Activated CD8-positive, alpha-beta memory T cell treated with anti-CD3 and anti-CD28 coated beads for 1 hour (primary cell): ENCODE measurements at places on chromosomes 4 and X.

DNA sequence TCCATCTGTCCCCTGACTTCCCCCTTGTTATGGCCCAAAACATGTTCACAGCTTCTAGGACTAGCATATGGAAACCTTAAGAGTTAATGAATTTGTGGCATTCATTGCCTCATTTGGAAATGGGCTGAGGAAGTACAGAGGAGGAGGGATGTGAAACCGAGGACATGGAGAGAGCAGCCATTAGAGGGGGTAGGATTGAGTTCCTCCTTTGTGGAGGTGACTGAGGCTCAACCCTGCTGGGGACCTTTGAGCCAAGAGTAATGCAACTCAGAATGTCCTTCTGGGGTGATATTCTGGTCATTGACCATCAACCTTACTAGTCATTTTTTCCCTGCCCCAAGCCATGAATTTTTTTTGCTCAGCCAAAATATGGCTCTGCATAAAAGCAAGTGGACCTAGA is 109.4 kb downstream of the ZNF518B start:
- no peak for DNase-seq

DNA sequence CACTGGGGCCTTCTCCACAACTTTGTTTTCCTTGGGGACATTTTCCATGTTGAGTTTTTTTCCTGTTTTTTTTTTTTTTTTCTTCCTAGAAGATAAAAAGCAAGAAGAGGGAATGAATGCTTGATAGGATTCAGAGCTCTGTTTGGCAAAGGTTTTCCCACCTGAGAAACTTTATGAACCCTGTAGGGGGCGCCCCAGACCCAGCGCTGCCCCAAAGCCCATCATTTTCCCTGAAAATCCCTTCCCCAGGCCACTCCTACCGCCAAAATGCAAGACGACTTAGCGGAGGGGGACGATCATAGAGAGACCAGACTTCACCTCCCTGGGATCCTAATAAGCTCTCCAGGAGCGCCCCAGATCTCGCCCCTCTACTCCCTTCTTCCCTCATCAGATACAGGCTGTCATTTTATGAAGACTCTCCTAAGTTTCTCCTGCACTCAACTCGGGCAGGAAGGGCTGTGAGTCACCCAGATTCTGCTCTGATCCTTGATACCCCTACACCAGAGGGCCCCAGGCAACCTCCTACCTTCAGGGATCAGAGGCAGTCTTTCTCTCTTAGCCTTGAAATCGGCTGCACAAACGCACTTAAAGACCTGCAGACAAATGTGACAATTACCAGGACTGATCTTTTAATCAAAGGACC is 1.4 kb downstream of the BEX5 start:
- no peak for DNase-seq

- DNase-seq: no peak
Observed at GRCh38 chr4:10747186-10747585, 62.6 kb upstream of the CLNK start.

DNA sequence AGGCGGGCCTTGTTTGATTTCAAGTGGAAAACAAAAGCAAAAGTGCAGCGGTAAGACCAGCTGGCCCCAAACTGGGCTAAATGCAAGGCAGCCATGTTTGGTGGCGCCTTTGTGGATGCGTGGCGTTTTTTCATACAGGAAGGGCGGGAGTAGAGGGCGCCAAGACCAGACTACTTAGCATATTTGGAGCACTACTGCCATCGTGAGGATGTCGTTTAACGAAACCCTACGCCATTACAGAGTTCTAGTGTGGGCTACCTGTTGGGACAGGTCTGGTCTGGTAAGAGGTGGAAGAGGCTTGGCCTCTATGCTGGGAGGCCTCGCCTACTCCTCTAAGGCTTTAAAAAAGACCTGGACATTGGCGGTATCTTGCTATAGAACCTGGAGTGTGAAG is 230.7 kb upstream of the STK26 start:
- no peak for DNase-seq

DNA sequence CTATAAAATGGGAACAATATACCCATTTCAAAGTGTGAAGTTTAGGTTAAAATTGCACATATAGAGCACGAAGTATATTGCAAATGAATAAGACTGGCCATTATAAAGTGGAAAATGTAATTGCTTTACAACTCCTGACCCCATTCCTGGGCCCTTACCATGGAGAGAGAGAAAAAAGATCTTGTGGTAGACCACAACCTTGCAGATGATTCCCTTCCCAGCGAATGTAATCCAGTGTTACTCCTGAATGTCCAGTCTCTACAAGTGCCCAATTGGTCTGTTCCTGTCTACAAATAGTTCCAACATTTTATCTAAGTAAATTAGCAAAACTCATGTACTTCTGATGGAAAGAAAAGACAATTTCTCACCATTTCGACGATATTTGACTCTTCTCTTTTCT is 184.1 kb upstream of the LNX1 start:
- no peak for DNase-seq

DNA sequence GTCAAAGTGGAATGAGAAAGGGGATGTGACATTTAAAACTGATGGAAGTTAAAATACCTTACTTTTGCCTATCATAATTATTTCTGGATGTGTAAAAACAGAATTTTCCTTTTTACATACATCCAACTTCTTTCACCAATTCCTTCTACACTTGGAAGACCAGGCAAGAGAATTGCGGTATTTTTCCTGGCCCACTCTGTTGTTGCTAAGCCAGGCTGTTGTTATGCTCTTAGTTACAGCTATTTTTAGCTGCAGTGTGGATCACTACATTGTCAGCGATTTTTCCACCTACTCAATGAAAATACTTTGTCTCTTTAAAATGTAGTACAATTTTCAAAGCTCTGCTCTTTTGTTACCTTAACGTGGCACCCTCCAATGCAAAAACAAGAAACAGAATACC is 43.4 kb downstream of the NKX6-1 start:
- no peak for DNase-seq

DNA sequence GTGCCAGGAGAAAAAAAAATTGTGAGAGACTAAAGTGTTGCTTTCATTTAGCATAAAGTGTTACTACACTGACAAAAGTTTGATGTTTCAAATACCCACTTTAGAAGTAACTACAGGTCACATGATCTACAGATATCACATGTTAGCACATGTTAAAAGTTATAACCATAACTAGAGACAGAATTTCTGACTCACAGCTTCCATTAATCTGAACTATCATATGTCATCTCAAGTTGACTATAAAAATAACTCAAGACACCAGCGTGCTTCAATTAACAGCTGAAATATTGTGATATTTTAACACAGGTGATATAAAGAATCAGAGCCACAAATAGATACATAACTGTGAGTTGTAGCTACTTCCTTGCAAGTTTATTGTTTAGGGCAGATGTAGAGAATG is 591.5 kb upstream of the PITX2 start:
- DNase-seq: no peak

DNA sequence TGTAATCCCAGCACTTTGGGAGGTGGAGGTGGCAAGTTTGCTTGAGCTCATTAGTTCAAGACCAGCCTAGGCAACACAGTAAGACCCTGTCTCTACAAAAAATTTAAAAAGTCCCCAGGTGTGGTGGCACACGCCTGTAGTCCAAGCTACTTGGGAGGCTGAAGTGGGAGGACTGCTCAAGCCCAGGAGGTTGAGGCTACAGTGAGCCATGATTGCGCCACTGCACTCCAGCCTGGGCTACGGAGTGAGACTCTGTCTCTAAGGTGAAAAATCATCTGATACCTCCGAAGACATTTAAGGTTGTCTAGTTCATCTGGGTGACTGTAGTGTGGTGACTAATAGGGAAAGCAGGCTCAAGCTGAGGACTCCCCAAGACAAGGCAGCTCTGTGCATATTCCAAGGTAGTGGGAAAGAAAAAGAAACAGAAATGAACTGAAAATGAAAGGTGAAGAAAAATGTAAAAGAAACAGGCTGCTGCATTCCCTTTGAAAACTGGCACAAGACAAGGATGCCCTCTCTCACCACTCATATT is 23.3 kb downstream of the FRYL start:
- DNase-seq: no peak

DNA sequence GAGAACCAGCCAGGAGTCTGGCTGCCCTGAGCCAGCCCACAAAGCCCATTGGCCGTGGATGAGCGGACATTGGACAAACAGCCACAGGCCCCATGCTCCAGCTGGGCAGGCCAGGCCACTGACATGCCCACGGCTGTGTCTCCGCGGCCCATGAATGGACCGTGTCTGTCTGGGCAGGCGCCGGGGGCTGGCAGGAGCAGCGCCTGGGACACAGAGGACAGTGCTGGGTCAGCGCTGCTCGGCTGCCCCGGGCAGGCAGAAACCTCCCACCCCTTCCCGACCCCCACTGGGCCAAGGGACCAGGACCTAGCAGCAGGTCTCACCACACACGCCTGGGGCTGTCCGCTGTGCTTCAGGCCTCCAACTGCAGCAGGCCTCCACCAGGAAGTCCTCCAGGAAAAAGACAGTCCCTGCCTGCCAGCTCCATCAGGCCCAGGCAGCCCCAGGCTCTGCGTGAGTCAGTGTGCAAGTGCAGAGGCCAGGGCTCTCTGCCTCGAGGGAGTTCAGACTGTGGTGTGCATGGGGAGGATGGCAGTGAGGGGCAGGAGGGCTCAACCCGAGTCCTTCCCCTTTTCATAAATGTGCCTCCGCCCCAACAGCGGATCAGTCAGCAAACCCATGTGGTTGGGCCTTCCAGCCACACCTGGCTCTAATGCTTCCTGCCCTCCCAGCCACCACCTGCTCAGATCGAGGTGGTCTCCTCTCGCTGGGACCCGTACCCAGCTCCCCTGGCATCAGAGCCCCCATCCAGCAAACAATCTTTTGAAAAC is 17.2 kb upstream of the FGFR3 start:
- DNase-seq: no peak

DNA sequence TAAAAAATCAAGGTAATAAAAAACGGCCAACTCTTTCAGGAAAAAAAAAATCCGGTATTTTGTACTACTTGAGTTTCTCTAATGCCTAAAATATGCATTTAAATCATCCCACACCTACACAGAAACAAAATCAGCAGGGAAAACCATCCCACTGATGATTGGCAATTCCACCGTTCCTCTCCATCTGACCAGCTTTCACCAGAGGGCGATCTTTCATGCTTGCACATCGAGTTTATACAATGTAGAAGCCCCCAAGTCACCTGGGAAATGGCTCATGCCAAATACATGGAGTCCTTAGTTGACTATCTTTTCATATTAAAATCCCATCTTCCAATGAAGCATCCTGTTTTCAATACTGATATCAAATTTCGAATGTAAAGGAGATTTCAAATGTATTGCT is 69.2 kb downstream of the PTCHD1 start:
- DNase-seq: no peak

- DNase-seq: no peak
Observed at GRCh38 chrX:107549504-107549903, 78.8 kb upstream of the PRPS1 start.

DNA sequence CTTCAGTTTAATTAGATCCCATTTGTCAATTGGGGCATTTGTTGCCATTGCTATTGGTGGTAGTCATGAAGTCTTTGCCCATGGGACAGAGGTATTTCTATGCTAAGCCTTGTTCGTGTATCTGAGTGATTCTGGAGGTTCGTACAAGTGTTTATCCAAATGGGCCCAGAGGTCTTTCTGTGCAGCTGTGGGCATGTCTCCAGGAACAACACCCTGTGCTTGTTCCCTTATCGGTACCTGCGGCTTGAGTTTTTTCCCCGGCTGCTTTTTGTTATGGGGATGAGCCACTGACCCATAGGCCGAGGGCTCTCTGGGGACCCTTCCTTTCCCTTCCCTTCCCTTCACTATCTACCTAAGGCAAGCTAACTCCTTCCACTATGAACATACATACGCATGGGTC is 81.4 kb upstream of the WDR1 start:
- no peak for DNase-seq

GRCh38 chr4:55733932-55734331 is 85.7 kb upstream of the EXOC1L start:
- no peak for DNase-seq

GRCh38 chrX:13338996-13339515 is 19.2 kb upstream of the ATXN3L start:
- DNase-seq: no peak

- no peak for DNase-seq
Observed at GRCh38 chr4:110087070-110087708, 111.2 kb downstream of the ELOVL6 start.

DNA sequence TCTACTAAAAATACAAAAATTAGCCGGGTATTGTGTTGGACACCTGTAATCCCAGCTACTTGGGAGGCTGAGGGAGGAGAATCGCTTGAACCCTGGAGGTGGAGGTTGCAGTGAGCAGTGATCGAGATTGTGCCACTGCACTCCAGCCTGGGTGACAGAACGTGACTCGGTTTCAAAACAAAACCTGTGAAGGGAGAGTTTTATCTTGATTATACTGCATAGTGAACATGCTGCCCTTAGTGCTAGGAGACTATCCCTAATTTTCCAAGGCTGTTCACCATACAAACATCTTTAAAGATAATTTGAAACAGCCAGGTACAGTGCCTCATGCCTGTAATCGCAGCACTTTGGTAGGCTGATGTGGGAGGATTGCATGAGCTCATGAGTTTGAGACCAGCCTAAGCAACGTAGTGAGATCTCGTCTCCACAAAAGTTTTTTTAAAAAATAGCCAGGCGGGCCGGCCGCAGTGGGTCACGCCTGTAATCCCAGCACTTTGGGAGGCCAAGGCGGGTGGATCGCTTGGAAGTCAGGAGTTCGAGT is 6.2 kb downstream of the AFF1 start:
- DNase-seq: no peak

DNA sequence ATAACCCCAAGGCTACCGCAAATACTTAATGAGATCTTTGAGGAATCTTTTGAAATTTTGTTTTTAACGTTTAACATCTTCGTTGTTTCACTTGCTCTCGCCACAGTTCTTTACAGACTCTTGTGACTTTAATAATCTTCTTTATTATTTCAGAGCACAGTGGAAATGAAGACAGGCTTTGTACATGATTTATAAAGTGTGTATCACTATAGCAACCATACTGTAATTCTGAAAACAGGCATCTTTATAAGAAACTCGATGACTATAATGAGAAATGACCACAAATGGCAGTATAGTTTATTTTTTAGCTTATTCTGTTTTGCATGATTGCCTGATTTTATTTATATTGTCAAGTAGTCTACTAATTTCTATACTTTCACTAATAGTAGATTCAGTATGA is 224.4 kb upstream of the GALNTL6 start:
- no peak for DNase-seq

GRCh38 chr4:164188236-164188635 is 565.7 kb upstream of the SMIM31 start:
- DNase-seq: no peak

DNA sequence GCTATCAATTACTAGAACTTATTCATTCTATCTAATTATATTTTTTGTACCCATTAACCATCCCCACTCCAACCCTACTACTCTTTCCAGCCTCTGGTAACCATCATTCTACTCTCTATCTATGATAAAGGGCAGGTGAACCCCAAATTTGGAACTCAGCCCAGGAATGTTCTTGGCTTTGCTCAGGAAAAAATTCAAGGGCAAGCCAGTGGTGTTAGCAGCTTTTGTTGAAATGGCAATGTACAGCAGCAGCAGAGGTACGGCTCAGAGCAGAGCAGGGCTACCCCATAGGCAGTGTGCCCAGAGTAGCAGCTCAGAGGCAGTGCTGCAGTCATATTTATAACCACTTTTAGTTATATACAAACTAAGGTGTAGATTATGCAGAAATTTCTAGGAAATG is 138.2 kb downstream of the RNF150 start:
- DNase-seq: no peak

GRCh38 chrX:13369256-13370030 is 49.6 kb upstream of the ATXN3L start:
- DNase-seq: no peak
